Myocyte (in vitro differentiated cells): ENCODE measurements at places on chromosomes 6 and 20. TPM values are rescaled to one million over a fixed set of nuclear protein-coding genes. Genes with fewer than 3 reads are reported as not detected.
A peak's percentile ranks its signal among the peaks of the same experiment; 100 is the strongest.

DNA sequence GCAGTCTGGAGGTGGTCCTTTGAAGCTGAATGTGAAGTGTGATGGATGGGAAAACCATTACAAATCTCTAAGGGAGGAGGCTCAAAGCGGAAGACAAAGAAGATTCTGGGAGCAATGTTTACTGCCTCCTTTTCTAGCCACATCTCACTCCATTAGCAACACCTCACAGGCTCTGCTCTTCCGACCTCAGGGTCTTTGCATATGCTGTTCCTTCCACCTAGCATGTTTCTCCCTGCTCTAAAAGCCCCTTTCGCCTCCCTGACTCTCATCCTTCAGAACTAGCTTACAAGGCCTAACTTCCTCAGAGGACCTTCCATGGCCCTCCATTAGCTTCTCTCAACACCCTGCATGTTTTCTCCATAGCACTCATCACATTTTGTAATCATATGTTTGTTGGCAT, 4.6 kb upstream of the TCP11 start:
- no peak for DNase-seq

DNA sequence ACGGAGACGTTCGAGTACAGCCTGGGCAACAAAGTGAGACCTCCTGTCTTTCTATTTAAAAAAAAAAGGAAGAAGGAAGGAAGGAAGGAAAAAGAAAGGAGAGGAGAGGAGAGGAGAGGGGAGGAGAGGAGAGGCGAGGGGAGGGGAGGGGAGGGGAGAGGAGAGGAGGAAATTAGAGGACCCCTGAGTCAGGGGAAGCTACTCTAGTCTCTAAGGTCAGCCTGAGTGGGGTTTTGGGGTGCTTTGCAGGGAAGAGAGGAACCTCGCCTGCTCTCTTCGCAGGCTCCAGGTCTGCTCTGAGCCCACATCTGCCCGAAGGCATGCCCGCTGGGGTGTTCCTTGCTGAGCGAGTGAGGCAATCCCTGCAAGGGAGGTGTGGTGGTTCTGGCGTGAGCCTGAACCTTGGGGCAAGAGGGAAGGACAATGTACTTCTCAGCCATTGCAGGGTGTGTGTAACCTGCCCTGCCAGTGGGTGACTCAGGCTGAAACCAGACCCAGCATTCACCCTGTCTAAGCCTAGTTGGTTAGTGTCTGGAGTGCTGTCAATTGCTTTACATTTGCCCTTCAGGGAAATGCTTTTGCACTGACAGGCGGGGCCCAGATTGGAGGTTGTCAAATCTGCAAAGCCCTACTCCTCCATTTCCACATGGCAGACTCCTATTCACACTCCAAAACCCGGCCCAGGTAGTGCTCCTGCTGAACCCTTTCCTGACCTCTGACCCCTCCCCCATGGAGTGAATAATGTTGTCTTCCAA, 15.3 kb upstream of the MMP9 start:
- DNase-seq, result peak; percentile 32

- DNase-seq, result no peak
Observed at GRCh38 chr20:40476461-40476860, 212.6 kb downstream of the MAFB start.

The LY6G6F gene
- total RNA-seq, result not detected in 2 replicates

The DNAH8 gene
- 0.05 TPM in 2 replicates for total RNA-seq

DNA sequence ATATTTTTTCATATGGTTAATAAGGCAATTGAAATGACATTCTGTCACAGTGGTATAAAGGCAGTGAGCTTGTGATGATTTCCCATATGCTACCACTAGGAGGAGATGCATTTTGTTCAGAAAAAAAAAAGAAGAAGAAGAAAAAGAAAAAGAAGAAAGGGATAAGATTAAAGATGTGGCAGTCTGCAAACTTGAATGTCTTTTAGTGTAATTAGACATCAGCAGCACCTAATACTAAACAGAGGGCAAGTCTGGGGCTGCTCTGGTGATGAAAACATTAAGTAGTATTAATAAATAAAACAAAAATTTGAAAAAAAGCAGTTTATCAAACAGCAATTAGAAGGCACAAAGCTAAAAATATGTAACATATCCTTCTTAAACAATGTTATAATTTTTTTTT, 95.4 kb upstream of the DEFB112 start:
- DNase-seq, result peak; percentile 28
